ENCODE measurements at places on chromosomes 3 and 15.

DNA sequence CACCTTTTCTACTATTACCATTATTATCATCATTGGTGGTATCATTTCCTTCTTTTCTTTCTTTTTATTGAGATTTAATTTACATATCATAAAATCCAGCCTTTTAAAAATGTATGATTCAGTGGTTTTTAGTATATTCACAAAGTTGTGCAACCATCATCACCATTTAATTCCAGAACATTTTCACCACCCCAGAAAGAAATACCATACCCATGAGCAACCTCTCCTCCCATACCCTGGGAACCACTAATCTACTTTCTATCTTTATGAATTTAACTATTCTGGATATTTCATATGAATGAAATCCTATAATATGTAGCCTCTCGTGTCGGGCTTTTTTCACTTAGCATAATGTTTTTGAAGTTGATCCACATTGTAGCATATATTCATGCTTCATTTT is 29.1 kb downstream of the AAGAB start:
- no peak for DNase-seq

DNA sequence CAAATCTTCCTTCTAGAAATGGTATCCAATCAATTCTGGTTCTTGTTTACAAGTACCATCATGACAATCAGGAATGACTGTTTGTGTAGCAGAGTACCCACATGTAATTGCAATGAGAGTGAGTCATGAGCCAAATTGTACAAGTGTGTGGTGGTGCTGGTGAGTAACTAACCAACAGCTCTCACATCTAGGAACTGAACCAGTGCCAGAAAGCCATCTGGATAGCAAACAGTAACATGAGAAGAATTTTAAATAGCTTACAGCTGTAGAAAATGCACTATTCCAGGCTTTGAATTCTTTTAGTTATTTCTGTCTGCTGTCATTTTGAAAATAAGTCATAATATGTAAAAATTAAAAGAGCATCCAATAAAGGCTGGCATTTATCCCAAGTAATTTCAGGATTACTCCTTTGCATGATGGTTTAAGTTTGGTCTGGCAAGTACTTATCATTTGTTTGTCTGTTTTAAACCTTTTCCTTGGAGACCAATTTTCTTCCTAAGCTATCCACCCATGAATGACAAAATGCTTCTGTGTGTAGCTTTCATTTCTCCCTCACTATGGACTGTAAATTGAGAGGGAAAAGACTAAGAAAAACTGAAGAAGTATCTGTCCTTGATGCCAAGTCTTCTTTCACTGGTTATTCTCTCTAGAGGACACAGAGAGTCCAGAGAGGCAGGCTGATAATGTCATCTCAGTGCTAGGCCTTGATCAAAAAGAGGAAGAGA is 60.0 kb downstream of the PIK3CB start:
- peak; percentile 99 for DNase-seq

GRCh38 chr15:65087873-65088642 is 11.5 kb downstream of the KBTBD13 start:
- DNase-seq = no peak

GRCh38 chr15:74884428-74885223 is 5.2 kb upstream of the MPI start:
- no peak for DNase-seq

GRCh38 chr3:130378677-130379191 is 33.3 kb downstream of the COL6A5 start:
- no peak for DNase-seq

- DNase-seq = peak; percentile 62
These were observed 23.5 kb upstream of the CLN6 start for GRCh38 chr15:68252925-68253534.

- DNase-seq = no peak
These were observed 223.7 kb downstream of the PDZRN3 start for GRCh38 chr3:73401059-73401458.

GRCh38 chr3:535566-536416 is 339.2 kb downstream of the CHL1 start:
- no peak for DNase-seq

DNA sequence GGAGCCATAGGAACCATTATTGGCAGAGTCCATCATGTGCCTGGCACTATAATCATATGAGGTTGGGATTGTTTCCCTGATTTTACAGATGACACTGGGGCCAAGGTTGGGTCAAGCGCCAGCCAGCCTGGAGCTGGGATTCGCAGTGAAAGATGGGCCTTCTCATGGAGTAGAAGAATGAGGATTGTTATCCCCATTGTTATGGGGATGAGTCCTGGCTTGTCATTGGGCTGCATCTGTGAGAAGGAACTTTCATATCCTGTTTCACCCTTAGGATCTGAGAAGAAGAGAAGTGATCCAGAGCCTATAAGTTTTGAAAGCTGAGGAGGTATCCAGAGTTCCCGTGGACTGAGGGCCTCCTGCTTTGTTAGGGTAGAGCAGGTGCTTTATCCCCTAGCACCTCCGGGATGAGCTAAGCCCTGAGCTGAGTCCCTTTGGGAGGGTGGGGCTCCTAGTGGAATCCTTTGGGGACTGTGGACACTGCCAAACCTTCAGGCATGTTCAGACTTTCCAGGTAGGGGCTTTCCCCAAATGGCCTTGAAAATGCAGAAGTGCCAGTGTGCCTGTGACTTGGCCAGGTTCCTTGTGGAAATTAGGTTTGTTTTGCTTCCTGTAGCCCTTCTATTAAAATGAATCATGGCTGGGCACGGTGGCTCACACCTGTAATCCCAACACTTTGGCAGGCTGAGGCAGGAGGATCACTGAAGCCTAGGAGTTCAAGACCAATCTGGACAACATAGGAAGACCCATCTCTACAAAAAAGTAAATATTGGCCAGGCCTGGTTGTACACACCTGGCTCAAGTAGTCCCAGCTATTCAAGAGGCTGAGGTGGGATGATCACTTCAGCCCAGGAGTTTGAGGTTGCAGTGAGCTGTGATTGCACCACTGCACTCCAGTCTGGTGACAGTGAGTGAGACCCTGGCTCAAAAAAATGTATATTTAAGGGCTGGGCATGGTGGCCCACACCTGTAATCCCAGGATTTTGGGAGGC is 30.2 kb upstream of the BSN start:
- no peak for DNase-seq

DNA sequence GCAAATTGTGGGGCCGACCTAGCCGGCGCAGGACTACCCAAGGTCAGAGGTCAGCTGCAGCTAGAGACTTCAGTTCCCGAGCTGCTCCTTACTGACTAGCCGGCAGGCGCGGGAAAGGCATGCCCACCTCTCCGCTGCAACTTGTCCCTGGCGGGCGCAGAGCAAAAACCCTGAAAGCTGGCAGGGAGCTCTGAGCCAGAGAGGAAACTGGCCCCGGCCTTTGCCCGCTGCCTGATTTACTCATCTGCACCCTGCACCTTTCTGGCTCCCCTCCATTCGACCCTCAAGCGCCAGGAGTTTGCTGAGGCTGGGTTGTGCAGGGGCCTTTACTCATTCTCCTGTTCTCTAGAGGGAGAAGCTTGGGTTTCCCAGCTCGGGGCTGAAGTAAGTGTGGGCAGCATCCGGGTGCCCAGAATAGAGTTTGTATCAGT is 1.5 kb downstream of the ZIC4 start:
- no peak for DNase-seq

DNA sequence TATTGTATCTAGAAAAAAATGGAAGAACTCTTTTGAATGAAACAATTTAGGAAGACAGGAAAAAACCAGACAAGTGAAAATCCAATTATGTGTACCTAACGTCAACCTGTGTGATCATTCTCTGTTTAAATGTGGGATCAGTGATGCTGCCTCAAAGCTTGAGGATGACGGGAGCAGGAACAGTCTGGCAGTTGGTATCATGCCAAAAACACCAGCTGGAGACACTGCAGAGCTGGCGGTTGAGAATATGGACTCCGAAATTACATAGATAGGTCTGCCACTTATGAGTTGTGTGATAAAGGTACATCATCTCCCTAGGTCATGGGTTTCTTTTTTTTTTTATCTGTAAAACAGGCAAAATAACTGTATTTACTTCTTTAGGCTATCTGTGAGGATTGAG is 480.5 kb downstream of the CNTN4 start:
- no peak for DNase-seq

DNA sequence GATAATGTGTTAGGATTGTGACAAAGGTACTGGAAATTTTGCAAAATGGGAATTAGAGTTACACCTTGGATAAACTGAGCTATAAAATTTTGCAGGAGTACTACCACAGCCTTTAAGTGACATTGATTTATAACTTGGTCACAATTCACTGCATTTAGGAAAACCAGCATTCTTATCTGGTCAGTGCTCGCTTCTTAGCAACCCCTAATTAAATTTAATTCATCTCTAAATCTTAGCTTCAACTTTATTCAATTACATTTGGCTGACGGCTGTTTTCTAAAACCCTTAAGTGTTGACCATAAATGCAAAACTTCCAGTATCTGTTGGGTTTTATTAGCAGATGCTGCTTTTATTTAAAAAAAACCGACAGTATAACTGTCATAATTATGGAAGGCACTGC is 31.3 kb downstream of the TFRC start:
- DNase-seq = no peak

DNA sequence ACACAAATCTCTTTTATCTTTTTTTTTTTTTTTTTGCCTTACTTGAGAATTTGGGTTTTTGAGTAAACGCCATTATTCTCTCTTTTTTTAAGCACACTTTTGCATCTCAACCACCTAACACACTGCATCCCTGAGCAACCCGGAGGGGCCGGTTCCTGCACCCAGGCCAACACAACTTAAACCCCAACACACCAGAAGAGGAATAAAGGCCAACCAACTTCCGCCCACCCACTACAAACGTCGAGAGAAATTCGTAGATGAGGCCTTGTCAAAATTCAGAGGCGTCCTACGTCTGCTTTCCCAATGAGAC is 389 bp upstream of the CCNB2 start:
- DNase-seq = no peak

GRCh38 chr3:31813197-31813596 is 167.9 kb downstream of the OSBPL10 start:
- DNase-seq = no peak

DNA sequence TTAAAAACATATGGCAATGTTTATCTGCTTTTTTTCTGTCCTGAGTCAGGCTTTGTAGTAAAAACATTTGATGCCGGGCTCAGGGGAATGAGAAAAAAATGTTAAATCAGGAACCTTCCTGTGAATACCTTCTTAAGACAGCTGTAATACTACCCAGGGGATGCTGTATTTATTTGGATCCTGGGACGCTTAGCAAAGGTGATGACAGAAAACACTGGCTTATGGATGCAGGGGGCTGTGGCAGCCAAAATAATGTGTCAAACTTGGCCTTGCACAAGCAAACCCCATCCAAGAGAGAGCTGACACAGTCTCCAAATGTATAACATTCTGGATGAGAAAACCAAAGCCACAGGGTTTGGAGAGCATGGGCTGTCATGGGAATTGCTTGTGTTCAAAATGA is 438.2 kb upstream of the PROK2 start:
- DNase-seq = no peak

GRCh38 chr3:53819163-53819868 is 26.9 kb downstream of the CHDH start:
- DNase-seq = no peak

- DNase-seq = no peak
These were observed 113.2 kb upstream of the TJP1 start for GRCh38 chr15:29935296-29936004.

- no peak for DNase-seq
These were observed 156.4 kb downstream of the TP63 start for GRCh38 chr3:189787632-189788031.

- DNase-seq = no peak
These were observed 24.0 kb upstream of the FRMD5 start for GRCh38 chr15:44219073-44219472.

- no peak for DNase-seq
These were observed 139.5 kb upstream of the HACD2 start for GRCh38 chr3:123724306-123724705.

DNA sequence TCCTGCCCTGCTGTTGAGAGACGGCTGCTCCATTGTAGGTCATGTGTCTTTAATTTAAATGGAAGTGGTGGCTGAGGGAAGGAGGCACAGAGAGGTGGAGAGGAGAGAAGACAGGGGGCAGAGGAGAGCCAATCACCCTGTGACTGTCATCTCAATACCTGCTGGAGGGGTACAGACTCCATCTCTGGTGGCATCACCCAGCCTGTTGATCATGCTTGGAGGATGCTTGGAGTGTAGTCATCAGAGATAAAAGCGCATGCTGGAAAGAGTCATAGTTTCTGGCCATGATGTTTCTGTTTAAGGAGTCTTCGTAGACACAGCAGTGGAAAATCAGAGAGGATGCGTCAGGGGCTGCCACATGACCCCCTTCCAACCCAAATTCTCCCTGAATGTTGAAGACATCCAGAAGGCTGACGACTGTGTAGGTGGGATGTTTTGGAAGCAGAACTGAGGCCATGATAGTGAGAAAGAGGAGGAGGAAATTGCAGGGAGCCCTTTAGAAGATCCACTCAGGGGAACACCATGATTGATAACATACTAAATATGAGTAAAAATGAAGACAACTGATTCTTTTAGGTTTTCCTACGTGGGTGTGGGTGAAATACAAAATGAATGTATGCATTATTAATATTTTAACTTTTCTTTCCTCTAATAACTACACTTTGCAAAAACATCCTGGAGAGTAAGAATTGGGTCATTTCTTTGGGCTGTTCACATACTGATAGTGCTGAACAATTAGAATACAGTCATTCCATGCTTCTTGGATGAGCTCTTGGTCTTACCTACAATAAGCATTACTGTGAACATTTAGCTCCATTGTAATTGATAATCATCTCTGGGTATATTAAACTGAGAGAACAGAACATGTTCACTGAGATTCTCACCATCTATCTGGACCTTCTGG is 210.6 kb upstream of the ATP10A start:
- no peak for DNase-seq

DNA sequence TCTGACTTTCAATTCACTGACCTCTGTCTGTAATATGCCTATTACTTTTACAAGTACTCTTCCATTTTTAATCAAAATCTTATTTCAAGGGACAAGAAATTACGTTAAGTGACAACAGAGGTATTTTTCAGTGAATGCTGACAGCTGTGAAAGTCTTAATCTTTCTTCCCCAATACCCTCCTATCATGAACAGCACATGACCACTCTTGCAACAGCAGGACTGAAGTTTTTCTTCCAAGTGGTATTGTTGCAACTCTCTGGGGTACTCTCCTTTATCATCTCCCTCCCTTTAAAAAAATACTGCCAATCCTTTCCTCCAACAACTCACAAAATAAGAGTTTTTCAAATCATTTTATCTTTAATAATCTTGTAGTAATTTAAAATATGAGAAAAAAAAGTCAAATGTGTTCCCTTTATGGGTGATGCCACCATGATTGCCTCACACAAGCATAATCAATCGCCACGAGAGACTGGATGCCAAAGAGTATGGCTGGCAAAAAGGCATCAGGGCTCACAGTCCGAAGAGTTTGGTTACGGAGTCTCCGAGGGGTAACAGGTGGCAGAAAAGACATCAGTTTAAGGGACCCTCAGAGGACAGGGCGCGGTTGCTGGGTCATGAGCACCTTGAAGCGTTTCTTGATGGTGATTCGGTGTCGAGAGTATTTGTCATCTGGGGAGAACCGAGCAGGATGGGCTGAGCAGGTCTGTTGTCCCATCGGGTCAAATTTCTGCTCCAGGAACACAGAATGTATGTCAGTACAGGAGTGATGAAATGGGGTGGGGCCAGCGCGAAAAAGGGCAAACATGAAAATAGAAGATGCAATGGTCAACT is 1.3 kb downstream of the NOP10 start:
- DNase-seq = no peak
